ENCODE measurements at places on chromosomes 2 and 18.

DNA sequence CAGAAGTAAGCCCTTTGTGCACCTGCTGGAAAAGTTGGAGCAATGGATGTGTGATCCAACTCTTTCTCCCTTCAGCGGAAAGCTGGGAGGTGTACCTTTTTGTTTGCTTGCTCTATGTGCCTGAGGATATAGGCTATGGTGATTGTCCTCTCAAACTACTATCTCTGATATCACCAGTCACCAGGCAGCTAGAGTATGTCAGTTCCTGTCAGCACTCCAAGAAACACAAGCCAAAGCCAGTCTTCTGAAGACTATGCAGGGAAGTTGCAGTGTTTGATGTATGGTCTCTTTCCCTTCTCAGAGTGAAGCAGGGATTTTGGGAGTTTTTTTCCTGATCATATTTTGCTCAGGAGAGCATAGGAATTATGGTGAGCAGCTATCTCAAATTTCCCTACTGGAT lies 146.4 kb downstream of the PTH2R start:
- DNase-seq: no peak

GRCh38 chr2:38409156-38410102 lies 32.4 kb upstream of the ATL2 start:
- no peak for DNase-seq

- no peak for DNase-seq
Measured at GRCh38 chr18:28512357-28512756, 335.4 kb upstream of the CDH2 start.

GRCh38 chr2:223418131-223418530 lies 184.0 kb downstream of the SCG2 start:
- no peak for DNase-seq

Measured in fibroblast of skin of left biceps (primary cell).